ENCODE measurements at places on chromosomes 7 and 10.

DNA sequence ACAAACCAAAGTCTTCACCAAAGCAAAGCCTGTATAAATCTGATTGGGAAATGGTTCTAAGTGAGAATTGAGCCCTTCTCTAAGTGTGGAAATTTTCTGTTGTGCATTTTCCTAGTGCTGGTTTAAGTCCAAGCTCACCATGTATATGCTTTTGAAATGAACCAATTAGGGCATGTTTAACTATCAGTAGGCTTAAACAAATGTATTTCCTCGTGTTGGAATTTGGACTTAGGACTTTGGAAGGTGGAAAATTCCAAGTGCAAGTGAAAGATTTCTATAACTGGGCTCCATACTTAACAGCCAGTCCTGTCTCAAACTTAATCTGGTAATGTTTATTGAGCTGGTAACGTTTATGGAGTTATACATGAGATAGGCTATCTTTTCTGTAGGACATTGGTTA lies 28.5 kb downstream of the CCNY start:
- no peak for DNase-seq

GRCh38 chr7:92028686-92029085 lies 88.0 kb downstream of the AKAP9 start:
- DNase-seq = no peak

GRCh38 chr7:77727936-77728701 lies 31.9 kb downstream of the RSBN1L start:
- no peak for DNase-seq

GRCh38 chr7:4065190-4065589 lies 616.9 kb upstream of the FOXK1 start:
- no peak for DNase-seq

DNA sequence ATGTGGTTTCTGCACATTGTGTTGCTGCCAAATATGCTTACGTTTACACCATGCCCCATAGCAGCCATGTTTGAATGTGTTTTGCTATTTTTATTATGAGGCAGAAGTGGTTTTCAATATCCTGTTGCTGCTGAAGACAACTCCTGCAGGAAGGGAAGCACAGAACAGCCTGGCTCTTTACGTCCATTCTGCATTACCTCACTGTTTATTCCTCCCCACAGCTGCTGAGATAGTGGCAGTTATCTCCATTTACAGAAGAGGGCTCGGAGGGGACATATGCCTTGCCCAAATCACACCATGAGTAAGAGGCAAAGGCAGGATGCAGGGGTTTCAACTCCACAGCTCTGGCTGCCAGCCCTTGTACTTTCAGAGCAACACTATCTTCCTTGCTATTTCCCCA lies 35.3 kb downstream of the PLPP4 start:
- DNase-seq = no peak

- no peak for DNase-seq
Measured at GRCh38 chr10:111430070-111430469, 353.2 kb downstream of the ADRA2A start.

- DNase-seq = no peak
Measured at GRCh38 chr10:111093741-111094380, 17.0 kb downstream of the ADRA2A start.

- DNase-seq = no peak
Measured at GRCh38 chr10:3455385-3456334, 283.1 kb upstream of the PITRM1 start.

- DNase-seq = no peak
Measured at GRCh38 chr10:60200012-60200681, 189.5 kb downstream of the ANK3 start.

GRCh38 chr10:63114031-63114814 lies 18.9 kb upstream of the NRBF2 start:
- DNase-seq = no peak

DNA sequence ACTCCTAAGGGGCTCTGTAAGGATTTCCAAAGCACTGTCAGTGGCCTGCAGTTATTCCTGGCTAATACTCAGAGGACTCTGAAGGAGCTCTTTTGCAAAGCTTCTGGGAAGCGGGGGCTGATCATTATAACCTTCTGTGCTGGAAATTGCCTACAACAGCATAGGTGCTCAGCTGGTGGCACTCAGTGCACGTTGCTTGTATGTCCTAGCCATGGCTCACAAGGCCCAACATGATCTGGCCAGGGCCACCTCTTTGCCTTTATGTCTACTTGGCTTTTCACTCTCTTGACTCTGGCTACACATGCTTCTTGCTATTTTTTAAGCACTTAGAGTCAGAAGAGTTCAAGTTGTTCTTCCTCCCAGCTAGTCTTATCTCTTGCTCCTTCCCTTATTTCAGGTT lies 17.5 kb downstream of the LAMB4 start:
- no peak for DNase-seq

GRCh38 chr10:11856678-11857077 lies 33.5 kb downstream of the PROSER2 start:
- no peak for DNase-seq

GRCh38 chr10:42367532-42368230 lies 270.7 kb downstream of the ZNF33B start:
- peak; percentile 2 for DNase-seq

DNA sequence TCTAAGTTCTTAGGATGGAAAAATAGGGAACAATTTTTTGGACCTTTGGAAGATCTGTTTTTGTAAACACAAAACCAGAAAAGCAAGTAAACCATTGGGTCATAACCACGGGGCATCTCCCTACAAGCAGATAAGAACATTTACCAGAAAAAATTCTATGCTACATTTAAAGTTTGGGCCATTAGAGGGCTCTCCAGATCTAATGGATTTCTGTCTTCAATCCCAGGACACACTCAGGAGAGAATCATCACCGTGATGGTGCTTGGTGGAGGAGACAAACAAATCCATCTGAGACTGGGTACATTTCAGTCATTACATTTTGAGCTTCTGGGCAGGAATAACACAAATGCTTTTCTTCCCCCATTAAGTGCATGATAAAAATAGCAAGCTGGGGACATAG lies 178.4 kb upstream of the TARP start:
- DNase-seq = no peak

GRCh38 chr10:119919826-119920225 lies 27.3 kb downstream of the SEC23IP start:
- DNase-seq = no peak

DNA sequence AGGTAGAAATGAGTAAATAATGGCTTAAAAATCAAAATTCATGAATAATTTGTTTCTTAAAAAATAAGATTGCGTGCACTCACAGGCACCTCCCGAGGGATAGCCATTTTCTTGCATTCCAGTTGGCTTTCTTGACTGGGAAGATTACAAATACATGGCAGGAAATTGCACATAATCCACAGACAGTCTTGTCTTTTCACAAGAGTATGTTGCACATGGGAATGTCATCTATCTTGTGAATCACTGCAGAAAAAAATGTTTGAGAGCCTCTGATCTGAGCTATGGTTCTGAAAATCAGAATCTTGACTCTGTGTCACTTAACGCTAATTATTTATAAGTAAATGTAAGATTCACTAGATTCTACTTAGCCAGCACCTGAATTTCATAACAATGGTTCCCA lies 74.1 kb upstream of the PRKG1 start:
- no peak for DNase-seq

GRCh38 chr7:38283809-38284208 lies 10.4 kb upstream of the TARP start:
- DNase-seq = no peak

DNA sequence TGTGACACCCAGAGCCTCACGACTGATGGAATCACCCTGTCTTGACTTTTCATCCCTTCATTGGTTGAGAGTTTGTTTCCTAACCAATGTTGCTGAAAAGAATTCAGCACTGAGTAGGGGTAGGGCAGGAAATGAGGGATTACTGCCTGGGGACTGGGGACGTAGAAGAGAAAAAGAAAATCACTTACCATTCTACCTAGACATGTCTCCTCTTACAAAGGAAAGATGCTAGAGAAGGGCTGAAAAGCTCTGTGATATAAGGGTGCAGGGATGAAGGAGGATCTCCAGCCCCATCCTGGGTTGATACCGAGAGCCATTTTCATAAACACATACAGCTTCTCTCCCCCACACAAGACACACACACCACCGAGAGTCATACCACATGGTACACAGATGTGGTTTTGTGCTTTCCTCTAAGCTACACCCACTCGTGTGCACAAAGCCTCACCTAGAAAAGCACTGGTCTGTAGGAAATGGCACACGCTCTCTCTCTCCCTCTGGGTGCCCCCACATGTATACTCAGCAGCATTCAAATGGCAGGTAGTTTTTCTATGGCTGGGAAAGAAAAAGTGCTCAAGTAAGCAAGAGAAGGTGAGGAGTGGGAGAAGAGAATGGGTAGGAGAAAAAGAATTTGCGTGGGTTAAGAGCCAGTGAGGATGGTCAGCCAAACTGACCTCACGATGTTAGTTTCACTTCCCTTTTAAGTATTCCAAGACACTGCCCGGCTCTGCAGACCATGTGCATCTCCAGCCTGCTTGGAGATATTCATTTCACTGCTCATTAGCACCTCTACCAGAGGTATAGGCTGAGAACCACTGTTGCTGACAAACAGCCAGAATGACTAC lies 85.8 kb downstream of the CALD1 start:
- no peak for DNase-seq

- DNase-seq = no peak
Measured at GRCh38 chr10:125091891-125092290, 68.5 kb downstream of the CTBP2 start.

GRCh38 chr7:326273-326672 lies 36.3 kb downstream of the FOXL3 start:
- DNase-seq = no peak
